ENCODE measurements at places on chromosomes 13 and 19. TPM values are rescaled to one million over a fixed set of nuclear protein-coding genes. Genes with fewer than 3 reads are reported as not detected.

The FSD1 gene
- 16.2 TPM for total RNA-seq

The KLK15 gene
- not detected for total RNA-seq

The ARID3A gene
- 8.5 TPM for total RNA-seq

- DNase-seq, result no peak
Measured at GRCh38 chr13:114067886-114068651, 64.4 kb downstream of the RASA3 start.

- DNase-seq, result no peak
Measured at GRCh38 chr13:106381091-106381490, 154.4 kb downstream of the EFNB2 start.

DNA sequence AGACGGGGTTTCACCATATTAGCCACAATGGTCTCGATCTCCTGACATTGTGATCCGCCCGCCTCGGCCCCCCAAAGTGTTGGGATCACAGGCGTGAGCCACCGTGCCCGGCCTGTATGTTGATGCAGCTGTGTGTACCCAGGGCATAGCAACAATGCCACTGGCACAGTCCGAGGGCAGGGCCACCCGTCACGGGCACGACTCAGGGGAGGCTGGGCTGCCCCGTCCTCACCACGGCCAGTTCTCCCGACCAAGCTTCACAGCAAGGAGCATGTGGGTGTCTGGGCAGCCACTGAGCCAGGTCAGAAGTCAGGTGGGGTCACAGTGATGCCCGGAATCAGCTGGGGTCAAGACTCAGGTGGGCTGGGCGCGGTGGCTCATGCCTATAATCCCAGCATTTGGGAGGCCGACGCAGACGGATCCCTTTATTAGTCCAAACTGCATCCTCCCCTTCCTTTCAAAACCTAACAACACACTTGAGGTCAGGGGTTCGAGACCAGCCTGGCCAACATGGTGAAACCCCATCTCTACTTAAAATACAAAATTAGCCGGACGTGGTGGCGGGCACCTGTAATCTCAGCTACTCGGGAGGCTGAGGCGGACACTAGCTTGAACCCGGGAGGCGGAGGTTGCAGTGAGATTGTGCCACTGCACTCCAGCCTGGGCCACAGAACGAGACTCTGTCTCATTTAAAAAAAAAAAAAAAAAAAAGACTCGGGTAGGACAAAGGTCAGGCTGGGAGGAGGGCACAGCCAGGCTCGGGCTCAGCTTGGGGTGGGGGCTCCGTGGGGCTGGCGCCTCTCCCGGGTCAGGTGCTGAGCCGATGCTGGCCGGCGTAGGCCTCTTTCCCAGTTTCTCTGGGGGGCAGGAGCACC lies 1.2 kb upstream of the CDC34 start:
- DNase-seq, result no peak

GRCh38 chr19:40365613-40366401 lies 17.3 kb downstream of the PLD3 start:
- peak; percentile 16 for DNase-seq

DNA sequence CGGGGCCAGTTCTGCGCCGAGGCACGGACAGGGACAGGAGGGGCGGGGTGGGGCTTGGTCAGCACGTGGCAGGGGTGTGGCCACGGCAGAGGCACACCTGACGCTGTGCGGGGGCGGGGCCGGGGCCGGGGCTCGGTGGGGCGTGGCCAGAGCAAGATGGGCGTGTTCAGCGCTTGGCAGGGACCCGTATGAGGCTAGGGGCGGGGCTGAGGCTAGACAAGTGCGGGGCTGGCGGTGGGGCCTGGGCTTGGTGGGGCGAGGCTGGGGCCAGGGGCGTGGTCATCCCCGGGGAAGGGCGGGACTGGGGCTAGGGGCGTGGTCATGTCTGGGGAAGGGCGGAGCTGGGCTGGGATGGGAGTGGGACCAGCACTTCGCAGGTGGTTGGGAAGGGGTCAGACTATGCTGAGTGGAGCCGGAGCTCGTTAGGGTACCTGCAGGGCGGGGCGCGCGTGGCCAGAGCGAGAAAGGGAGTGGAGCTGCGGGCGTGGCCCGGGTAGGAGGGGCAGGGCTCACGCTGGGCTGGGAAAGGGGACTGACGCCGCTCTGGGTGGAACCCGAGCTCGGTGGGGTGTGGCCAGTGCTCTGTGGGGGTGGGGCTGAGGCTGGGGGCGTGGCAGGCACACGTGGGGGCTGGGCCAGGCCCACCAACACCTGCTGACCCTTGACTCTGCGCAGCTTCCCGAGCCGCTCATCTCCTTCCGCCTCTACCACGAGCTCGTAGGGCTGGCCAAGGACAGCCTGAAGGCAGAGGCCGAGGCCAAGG lies 12.8 kb downstream of the POLR2E start:
- DNase-seq, result peak; percentile 40

DNA sequence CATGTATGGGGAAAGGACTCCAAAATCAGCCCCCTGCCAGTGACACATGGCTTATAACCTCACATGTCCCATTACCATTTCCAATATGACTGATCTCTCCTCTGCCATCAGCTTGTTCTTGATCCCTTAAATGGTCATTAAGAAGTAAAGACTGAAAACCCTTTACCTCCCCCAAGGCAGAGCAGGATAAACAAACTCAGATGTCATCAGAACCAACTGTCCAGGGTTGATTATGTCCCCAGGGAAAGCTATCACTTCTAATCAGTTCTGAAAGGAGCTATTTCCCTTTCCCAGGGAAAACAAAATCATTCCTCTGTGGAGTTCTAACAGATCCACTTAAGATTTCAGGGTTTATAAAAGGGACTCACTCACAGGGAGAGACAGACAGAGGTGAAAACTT lies 350.9 kb downstream of the SUCLA2 start:
- no peak for DNase-seq

DNA sequence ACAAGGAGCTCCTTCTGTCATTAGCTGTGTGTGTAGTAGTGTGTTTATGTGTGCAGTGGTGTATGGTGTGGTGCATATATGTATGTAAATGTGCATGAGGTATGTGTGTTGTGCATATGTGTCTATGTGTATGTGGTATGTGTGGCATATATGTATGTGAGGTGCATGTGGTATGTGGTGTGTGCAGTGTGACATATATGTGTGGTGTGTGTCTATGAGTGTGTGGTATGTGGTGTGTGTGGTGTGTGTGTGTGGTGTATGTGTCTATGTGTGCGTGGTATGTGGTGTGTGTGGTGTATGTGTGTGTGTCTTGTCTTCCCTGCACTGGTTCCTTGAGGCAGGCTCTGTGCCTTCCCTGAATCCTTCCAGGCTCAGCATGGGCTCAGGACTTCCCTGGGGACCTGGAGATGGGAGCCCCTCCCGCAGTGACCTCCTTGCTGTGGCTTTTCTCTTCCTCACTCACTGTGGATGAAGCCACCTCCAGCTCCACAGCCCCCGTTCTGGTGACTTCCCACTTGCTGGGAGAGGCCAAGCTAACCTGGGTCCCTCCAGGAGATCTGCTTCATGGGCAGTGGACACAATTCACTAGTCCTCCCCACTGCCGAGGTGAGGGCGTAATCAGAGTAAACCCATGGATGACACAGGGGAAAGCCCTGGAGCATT lies 64.2 kb downstream of the CCDC70 start:
- DNase-seq, result no peak

- no peak for DNase-seq
Measured at GRCh38 chr13:53189162-53189561, 160.5 kb downstream of the OLFM4 start.

DNA sequence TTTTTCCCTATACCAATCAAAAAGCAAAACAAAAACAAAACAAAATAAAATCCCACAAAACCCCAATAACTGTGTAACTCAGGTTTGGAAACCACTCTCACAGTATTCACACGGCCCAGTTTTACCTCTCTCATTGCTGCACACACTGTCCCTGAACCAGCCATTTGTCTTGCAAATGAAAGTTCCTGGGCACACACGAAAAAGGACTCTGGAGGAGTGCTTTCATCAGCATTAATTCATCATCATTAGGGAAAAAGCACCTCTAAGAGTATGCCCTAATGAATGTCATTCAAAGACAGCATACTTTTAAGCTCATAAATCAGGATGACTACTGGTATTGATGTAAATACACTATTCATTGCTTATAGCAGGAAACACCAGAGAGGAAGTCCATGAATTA lies 306.3 kb downstream of the DNAJC15 start:
- DNase-seq, result no peak

DNA sequence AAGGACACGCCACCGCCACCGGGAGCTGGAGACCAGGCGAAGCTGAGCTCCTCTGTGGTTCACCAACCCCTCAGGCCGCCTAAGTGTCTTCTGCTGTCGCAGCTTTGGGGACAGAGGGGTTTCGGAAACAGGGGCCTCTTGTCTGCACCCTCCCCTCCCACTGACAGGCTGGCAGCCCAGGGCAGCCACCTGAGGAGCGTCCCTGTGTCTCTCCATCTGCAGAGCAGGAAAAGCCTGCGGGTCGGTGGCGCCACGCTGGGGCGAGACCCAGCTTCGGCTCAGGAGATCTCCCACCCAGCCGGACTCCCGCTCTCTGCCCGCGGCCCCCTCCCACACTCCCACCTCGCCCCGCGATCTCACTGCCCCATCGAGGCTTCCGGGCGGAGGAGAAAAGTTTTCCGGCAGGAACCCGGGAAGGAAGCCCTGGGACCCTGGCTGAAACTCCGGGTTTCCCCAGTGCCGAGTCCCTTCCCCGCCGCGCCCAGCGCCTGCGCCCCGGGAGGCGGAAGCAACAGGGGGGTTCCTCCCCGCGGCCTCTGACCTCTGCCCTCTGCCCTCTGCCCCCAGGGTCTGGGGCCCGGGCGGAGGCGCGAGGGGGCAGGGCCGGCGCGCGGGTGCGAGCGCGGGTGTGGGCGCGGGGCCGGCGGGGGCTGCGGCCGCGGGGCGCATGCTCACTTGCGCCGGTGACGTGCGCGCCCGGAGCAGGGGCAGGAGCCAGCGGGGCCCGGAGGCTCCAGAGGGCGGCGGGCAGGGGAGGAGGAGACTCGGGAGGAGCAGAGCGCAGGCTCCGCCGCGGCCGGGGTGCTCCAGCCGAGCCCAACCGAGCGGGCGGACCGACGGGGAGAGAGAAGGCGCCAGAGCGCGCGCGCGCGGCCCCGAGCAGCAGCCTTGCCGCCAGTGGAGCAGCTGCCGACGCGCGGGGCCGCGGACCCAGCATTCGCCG lies at the start of gene ATP11A:
TSS of gene ATP11A (plus strand) at position 736 of the 943 bp plus-strand sequence. CDS start 379 bp downstream, outside the sequence.
- DNase-seq, result peak; percentile 97

Data from GM23248 (cell line).